ENCODE measurements at places on chromosomes 5 and 9.
A peak's percentile ranks its signal among the peaks of the same experiment; 100 is the strongest.

DNA sequence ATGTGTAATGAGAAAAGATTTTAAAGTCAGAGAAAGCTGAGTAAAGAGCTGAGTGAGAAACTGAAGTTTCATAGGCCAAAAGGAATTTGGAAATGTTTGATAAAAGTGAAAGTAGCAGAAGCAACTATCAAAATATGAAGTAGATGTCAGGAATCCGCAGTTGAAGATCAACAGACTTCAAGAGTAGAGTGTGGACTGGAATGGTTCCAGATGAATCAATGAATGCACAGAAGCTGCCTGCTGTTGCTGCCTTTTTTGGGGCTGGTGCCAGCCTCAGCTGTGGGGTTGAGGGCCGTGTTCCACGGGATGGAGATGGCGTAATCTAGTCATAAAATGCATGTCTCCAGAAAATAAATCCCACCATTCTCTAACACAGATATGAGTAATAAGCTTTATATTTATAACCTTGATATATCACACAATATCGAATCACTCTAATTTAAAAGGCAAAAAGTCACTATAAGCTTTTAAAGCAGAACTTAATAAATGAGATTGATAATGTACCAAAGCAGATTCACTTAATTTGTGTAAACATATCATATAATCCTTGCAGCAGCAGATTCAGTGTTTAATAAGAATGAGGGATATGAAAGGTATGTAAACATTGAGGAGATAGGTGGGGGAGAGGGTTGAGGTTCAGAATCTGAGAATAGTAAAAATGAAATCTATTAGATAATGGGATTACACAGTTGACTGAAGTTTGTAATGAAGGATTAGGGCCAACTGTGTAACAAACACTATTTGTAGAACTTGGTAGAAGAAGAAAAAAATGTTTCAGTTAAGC is 652.3 kb upstream of the FTMT start:
- no peak for DNase-seq

DNA sequence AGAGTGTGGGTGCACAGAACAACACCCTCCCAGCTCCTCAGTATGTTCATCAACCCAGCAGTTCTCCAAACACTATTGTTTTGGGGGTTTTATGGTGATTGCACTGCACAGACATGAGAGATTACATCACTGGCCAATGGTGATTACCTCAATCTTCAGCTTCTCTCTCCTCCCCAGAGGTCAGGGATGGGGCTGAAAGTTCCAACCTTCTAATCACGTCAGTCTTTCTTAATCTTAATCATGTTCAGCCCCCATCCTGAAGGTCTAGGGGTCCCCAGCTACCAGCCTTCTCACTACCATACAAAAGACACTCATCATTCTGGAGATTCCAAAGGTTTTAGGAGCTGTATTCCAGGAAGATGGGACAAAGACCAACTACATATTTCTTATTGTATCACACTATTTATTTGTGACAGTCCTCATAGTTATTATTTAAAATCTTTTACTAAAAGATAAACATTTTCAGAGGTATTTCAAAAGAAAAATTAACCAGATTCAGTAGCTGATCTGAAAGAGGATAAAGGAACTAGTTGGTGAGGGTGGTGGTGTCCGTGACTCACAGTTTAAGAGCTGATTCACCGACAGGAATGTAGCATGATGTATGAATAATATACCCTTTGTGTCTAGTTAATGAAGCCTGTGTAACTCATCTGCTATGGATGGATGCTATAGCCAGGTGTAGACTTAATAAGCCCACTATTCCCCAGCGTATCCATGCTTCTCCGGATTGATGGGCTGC is 35.6 kb downstream of the RASEF start:
- DNase-seq: no peak

DNA sequence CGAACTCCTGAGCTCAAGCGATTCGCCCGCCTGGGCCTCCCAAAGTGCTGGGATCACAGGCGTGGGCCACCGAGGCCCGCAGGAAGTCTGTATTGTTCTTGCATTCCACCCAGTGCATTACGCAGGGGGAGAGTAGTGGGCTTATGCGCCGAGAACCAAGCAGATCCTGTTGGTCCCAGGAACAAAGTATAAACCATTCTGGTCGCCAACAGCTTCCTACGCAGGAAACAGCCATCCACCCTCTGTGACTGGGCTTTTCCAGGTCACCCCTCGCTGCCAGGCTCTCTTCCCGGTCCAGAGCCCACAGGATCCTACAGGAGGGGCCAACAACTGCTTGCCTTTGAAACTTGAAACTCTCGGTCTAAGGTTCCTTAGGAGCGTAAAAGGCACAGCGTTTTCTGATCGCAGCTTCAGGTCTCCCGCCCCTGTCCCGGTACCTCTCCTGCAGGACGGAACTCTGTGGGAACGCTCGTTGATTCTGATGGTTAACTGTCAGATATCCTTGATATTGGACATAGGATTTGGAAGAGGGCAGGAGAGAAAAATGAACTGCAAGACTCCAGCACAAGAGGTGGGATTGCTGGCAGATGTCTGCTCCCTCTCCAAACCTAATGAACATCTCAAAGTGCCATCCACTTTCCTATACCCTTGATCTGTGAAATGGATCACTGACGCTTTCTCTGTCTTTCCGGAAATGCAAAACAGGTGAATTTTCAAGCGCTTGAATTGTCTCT is 4.2 kb upstream of the ANXA2R start:
- DNase-seq: no peak

DNA sequence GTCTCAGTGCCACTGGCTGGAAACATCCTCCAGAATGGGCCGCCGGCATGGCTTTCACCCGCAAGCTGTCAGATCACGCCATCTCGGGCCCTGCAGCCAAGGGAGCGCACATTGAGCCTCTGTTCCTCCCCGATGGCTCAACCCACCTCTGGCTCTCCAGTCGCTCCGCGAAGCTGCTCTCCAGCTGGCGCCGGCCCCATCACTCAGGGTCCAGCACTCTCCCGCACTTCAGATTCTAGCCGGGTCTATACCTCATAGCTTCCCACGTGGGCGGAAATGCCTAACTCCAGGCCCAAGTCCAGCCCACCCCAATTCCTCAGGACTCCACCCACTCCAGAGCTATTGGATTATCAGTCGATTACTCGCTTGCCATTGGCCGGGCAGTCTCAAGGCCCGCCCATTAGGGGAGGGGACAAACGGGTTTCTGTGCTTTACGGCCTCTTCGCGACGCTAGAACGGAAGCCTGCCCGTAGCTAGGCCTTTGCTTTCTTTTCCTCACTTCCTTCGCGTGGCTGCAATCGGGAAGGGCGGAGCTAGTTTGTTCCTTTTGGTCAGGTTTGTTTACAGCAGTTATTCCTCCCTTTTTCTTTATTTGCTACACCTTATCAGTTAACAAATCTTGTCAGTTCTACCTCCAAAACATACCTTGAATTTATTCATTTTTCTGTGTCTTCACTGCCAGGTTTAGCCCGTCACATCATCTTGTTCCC is at the start of gene NOL6:
Gene NOL6, minus strand, starts transcription at position 282 of the 710 bp plus-strand sequence. Its CDS starts 82 bp downstream, at position 200.
- DNase-seq: peak; percentile 100

GRCh38 chr5:51384281-51384840 is 1.1 kb downstream of the ISL1 start:
- DNase-seq: no peak

DNA sequence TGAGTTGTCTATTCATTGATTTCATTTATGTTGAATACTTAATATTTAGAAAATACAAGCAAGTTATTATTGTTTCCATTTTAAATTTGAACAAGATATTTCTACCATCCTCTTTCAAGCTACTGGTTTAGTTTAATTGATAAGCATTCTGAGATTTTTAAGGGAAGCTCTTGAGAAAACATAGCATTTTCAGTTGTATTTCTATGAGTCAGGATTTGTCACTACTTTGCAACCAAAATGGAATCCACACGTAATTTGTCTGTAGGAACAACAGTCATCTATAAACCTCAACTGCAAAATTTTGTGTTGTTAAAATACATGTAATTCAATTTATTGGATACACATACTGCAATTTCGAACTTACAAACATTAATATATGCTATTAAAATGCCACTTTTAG is 74.0 kb downstream of the PRR16 start:
- DNase-seq: no peak

DNA sequence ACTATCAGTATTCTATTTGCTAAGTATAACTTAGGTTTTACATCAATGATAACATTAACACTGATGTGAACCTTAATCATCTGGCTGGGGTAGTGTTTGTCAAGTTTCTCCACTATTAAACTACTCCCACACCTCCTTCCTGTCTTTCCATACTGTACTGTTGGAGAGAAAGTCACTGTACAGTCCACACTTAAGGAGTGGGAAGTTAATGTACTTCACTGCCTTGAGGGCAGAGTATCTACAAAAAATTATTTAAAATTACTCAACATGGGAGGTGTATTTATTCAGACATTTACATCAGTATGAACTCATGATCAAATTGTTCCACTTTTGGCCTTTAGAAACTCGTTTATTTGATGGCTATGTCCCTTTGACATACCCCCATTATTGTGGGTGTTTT is 11.9 kb downstream of the UHRF2 start:
- no peak for DNase-seq

DNA sequence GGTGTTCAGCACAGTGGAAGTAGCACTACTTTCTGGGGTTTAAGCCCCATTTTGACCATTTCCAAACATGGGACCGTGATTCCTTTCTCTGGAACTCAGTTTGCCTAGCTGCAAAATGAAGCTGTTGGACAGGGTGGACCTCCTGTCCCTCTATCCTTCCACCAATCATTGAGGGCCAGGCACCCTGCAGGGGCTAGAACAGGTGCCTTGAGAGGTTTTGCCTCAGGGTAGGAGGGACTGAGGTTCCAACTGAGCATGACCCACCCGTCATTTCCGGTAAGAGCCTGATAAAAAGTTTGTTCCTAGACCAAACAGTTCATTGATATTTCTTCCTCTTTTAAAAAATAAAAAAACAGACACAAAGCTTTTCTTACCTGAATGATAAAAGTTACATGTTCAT is 116.5 kb downstream of the MVB12B start:
- DNase-seq: no peak

- DNase-seq: no peak
Observed at GRCh38 chr9:20320921-20321320, 301.4 kb downstream of the MLLT3 start.

GRCh38 chr5:115543365-115544042 is 1.1 kb downstream of the FEM1C start:
- DNase-seq: peak; percentile 46

DNA sequence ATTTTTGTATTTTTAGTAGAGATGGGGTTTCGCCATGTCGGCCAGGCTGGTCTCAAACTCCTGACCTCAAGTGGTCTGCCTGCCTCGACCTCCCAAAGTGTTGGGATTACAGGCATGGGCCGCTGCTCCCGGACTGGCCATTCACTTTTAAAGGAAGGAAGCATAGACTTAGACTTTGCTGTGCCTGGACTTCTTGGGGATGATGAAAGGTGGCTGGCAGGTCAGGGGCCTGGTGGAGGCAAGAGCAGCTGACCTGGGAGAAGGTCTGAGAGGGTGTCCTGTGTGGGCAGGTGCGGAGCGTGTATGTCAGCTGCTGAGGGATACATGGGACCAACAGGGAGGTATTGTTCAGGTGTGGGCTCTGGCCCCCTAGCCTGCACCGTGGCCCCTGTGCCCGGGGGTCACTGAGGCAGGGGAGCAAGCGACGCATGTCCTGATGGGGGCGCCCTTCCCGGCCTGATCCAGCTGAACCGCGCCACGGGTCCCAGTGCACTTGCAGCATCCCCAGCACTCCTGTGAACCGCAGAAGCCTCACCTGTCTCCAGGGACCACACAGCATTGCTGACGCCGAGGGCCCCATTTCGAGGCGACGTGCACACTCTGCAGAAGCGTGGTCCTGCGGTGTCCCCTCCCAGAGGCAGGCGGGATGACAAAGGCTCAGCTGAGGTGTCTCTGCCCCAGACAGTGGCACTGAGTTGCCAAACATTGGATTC is 23.1 kb downstream of the NDUFS6 start:
- no peak for DNase-seq

GRCh38 chr9:107751567-107752210 is 262.1 kb upstream of the KLF4 start:
- no peak for DNase-seq

DNA sequence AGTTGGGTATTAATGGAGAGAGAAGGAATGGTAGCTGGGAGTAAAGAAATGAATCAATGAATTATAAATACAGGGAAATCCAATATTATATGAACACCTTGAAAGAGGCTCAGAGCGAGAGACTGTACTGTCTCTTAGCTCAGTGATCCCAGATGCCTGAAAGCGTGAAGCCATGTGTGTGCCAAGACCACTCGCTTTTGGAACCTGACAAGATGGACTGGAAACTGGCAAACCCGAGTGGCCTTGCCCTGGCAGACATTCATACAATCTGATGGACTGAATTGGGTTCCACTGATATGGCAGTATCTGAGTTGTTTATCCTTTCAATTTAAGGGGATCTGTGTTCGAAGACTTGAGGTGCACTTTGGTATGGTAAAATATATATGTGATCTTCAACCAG is 170.3 kb downstream of the ERCC6L2 start:
- DNase-seq: no peak

Measured in renal pelvis (tissue), 12 donors.